ENCODE measurements at places on chromosomes 1 and 21.
A peak's percentile ranks its signal among the peaks of the same experiment; 100 is the strongest.

DNA sequence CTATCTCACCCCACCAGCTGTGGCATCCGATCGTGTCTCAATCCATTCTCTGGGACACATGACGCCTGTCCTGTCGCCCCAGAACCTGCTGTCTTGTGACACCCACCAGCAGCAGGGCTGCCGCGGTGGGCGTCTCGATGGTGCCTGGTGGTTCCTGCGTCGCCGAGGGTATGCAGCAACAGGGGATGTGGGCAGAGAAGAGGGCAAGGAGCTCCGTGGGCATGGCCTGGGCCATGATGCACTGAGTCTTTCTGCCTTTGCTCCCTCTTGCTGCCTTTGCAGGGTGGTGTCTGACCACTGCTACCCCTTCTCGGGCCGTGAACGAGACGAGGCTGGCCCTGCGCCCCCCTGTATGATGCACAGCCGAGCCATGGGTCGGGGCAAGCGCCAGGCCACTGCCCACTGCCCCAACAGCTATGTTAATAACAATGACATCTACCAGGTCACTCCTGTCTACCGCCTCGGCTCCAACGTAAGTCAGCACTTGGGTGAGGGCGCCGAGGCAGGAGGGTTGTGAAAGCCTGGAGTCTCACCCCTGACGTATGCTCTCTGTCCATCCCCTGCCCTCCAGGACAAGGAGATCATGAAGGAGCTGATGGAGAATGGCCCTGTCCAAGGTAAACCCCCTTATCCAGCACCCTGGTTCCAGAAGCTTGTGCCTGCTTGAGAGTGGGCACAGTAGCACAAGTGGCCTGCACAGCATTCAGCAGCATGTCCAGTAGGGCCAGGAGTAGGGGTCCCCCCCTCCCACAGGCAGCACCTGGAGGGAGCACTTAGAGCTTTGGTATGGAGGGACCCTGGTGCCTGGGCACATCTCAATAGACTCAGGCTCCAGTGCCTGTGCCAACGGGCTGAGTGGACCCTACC lies 8.8 kb downstream of the TINAGL1 start:
- no peak for DNase-seq

DNA sequence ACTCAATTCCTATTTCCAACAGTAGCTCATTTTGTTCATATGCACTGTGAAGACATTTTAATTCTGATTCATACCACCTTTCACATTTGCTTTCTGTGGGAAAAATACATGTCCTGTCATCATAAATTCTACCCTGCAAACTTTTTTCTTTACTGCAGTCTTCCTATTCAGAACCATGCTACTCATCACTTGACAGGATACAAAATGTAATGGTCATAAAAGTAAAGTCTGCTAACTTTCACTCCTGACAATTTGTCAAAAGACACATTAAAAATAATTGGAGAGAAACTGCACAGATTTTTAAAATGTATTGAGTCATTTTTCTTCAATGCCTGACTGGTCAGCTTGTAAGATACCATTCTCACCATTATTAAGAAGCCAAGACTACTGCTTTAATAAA lies 1817.1 kb downstream of the BRINP3 start:
- no peak for DNase-seq

- no peak for DNase-seq
Measured at GRCh38 chr21:44992608-44993031, 52.8 kb downstream of the SLX9 start.

DNA sequence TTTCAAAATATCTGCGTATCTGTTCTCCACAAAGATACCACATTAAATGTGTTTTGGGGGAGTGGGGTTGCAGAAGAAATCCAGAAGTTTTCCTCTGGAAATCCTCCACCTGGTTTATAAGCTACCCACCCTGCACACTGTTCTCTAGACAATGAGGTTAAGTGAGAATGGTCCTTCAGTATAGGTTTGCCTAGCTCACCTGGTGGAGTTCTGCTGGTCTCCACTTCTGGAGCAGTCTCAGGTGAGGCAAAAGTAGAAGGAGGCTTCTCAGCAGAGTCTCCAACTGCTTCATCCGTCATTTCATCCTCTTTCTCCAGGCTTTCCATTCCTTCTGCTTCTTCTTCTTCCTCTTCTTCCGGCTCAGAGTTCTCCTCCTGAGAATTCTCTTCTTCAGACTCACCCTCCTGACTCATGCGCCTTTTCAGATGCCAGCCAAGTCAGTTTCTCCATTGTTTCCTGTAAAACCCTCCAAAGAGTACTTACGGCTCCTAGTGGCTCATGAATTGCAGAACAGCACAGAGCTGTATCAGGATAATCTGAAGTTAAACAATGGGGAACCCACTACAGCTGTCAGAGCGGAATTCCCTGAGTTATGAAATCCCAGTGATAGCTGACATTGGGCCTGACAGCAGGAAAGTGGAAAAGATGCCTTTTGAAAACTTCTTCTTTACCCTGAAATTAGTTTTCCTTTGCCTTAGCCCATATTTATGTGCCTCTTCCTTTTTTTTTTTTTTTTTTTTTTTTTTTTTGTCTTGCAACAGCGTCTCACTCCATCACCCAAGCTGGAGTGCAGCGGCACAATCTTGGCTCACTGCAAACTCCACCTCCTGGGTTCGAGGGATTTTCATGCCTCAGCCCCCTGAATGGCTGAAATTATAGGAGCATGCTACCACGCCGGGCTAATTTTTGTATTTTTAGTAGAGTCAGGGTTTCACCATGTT lies 38.5 kb downstream of the MSTO1 start:
- peak; percentile 96 for DNase-seq

DNA sequence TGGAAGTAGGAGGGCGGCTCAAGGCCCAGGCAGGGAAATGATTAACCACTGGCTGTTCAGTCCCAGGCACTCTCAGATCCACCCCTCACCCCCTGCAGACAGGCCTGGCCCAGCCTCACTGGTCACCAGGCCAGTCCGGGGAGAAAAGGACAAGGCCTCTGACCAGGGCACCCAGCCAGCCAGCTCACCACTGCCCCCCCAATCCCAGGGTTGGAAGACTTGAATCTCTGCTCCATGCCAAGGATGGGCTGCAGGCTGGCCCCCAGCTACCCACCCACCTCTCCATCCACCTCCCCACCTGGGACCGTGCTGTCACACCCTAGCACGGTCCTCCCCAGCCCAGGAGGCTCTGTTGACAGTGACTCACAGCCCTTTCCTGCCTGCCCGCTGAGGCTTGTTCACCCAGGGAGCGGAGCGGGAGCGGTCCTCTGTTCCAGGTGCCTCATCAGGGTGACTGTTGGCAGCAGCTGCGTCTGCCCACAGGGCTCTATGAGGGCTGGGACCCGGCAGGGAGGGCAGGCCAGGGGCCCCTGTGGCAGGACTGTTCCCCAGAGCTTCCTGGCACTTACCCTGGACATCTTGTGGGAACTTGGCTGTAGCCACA lies 2.2 kb downstream of the LAD1 start:
- DNase-seq: no peak

DNA sequence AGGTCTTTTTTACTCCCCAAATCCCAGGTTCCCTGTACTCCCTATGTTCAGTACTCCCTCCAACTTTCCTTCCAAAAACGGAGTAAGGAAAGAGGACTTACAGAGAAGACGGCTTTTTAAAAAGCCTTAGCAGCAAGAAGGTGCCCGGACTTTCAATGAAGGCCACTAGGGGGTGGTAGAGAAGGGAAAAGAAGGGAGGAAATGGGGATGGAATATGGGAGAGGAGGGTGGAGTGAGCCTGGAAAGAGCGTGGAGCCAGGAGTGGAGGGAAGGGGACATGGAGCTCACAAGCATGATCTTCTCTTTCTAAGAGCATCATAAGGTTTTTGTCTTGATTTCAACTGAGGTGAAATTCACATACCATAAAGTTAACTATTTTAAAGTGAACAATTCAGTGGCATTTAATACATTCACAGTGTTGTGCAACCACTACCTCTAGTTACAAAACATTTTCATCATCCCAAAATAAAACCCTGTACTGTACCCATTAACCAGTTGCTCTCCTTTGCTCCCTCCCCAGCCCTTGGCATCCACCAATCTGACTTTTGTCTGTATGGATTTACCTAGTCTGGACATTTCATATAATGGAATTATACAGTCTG lies 129.9 kb downstream of the ZNF281 start:
- DNase-seq: peak; percentile 81

DNA sequence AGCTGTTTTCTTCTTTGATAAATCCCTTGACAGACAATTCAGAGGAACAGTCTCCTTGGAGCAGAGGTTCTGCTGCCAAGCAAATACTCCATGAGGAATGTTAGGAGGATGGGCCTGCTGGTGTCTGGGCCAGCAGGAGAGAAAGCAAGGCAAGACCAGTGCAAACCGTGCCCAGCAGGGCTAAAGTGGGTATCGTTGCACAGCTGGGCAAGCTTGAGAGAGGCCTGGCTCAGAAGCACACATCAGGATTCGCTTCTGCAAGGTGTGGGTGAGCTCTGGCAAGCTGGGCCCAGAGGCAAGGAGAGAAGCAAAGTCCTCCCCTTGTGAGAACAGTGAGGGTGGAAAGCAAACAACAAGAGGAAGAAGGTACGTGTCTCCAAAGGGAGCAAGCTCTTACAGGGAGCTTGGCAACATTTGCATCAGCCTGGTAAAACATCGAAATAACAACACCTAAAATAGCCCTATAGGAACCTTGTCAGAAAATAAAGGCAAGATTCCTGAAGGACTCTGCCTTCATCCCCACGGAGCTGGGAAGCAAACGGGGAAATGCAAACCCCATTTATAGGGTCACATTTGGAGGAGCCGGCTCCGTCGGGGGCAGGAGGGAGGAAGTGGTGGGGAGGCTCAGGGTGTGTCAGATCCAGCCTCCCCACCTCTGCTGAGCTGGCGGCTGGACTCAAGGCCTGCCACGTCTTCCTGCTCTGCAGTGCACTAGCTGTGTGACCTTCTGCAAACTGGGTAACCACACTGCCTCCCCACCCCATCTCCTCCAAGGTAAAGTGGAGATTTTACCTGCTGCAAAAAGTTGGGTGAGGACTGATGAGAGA lies 62.3 kb upstream of the HIVEP3 start:
- no peak for DNase-seq

GRCh38 chr21:41147096-41147978 lies 20.6 kb upstream of the BACE2 start:
- DNase-seq: no peak

- DNase-seq: peak; percentile 97
Measured at GRCh38 chr1:37945743-37946702, 830 bp downstream of the INPP5B start.

- peak; percentile 86 for DNase-seq
Measured at GRCh38 chr1:98051065-98051675, 130.3 kb upstream of the DPYD start.

DNA sequence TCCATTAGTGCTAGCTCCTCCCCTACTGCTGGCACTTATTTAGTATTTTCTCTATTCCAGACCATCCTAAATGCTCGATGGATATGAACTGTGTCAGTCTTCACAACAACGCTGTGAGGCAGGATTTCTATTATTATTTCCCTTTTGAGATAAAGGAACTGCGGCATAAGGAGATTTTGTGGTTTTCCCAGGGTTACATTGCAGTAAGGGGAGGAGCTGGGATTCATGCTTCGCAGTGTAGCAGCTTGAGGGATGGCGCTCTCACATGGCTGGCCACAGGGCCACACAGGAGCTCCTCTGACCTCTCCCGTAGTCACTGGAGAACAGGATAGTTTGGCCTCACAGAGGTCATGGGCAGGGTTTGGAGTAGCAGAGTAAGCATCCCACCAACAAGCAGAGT lies 116.9 kb downstream of the BEND5 start:
- no peak for DNase-seq

GRCh38 chr1:109193653-109194590 lies 19.8 kb upstream of the SARS1 start:
- DNase-seq: no peak

DNA sequence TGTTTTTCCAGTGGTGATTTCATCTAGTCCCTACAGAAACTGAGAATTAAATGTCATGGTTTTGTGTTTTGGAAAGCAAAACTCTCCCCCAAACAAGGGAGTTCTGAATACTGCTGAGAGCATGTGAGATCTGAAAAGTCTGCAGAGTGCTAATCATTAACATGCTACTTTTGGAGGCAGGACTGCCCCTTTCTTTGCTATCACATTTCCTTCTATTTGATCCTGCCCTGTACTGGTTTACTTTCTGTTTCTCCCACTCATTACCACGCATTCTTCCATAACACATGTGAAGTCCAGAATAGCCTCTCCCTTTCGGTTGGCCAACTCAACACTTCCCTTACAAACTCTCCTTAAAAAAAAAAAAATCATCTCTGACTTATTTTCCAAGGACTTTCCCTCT lies 63.6 kb downstream of the GADD45A start:
- DNase-seq: peak; percentile 87

DNA sequence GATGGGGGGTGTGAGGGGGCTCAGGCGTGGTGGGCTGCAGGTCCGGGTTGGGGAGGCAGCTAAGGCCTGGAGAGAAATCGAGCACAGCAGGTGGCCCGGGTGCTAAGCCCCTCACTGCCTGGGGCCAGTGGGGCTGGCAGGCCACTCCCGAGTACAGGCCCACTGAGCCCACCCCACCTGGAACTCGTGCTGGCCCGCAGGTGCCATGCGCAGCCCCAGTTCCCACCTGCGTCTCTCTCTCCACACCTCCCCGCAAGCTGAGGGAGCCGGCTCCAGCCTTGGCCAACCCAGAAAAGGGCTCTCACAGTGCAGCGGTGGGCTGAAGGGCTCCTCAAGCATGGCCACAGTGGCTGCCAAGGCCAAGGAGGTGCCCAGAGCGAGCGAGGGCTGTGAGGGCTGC lies 1047.1 kb upstream of the ADGRL4 start:
- no peak for DNase-seq

GRCh38 chr1:9701665-9702064 lies 50.1 kb downstream of the PIK3CD start:
- peak; percentile 14 for DNase-seq

GRCh38 chr1:206784471-206784903 lies 12.2 kb upstream of the IL10 start:
- no peak for DNase-seq

- DNase-seq: peak; percentile 98
Measured at GRCh38 chr1:51506537-51506936, 12.5 kb downstream of the EPS15 start.

GRCh38 chr1:163055531-163055930 lies 13.6 kb upstream of the RGS4 start:
- no peak for DNase-seq

DNA sequence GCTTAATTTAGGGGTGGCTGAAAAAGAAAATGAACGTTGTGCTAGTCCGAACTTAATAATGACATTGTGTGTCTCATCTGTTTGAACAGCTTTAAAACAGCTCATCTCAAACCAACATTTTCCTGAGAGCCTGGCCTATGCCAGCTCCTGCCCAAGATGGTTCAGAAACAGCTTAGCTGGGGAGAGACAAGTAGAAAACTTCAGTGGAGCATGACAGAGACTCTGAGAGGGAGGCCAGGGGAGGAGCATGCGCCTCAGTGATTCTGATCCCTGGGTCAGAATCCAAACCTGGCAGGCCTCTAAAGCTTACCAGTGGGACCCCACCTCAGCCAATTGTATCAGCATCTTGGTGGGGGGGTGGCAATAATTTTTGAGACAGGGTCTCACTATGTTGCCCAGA lies 99.3 kb downstream of the TAS1R2 start:
- DNase-seq: no peak
